ENCODE measurements at places on chromosomes 6 and 20. TPM values are rescaled to one million over a fixed set of nuclear protein-coding genes. Genes with fewer than 3 reads are reported as not detected.
A peak's percentile ranks its signal among the peaks of the same experiment; 100 is the strongest.

GRCh38 chr6:161095916-161096315 is 104.3 kb downstream of the MAP3K4 start:
- DNase-seq = no peak

DNA sequence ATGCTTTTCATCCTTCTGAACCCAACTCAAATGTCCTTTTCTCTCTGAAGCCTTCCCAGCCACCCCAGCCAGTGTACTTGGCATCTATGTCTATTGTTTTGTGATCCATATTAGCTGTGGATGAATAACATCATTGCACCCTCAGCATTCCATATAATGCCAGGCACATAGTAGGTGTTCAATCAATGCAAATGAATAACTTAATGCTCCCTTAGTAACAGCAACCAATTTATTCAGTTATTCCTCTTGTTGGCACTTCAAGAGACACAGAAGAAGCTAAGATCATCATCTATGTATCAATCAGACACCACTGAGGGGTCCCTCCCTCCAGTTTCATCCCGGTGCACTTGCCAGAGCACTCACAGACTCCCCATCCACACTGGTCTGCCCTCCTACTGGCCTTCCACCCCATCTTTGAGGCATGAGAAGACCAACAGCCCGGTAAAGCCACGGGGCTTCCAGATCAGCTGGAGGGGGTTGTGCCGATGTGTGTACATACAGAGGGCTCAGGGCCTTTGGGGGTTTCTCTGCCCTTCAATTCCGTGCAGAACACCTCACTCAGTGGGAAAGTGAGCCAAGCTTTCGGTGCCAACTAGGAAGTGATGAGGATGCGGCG is 2.4 kb upstream of the TAF8 start:
- DNase-seq = no peak

DNA sequence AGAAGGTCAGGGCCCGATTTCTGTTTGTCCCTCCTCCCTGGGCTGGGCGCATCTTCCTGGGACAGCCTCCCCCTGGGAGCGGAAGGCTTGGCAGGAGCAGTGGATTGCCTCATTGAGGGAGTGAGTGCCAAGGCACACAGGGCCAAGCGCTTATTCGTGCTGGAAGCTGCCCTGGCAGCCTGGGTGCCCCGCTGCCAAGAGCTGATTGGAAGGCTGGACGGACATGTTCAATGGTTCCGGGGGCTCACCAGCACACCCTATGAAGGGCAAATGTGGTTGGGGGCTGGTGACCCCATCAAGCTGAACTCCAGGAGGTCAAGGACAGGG is 10.3 kb upstream of the ZNF831 start:
- DNase-seq = no peak

DNA sequence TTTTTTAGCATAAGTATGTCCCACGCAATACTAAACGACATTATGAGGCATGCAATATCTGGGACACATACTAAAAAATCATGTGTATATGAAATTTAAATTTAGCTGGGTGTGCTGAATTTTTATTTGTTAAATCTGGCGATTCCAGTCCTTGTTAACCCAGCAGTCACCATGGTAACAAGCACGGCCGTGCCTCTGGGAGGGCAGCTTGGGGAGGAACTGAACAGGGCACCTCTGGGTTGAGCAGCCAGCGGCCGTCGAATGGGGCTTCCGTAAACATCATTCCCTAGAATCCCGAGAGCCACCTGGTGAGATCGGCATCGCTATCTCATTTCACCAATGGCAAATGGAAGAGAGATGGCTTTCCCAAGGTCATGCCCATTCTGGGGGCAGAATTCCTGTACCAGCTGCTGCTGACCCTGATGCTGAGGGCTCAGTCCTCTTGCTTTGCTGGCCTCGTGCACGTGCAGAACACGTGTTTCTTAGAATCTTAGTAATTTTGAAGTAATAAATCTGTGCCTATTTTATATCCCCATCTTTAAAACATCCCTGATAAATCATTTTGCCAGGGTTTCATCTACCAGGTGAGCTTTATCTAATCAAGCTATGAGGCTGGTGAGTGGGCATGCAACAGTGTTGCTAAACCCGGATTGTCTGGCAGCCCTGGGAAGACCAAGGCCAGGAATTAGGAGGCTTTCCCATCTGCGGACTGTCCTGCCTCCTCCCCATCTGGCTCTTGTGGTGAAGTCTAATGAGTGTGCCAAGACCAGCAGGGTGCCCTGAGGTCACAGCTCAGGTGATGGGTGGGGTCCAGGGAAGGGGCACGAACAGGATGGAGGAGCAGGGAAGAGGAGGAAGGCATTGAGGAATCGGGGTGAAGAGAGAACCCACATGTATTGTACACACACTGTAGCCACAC is 85.1 kb downstream of the AGPAT4 start:
- DNase-seq = no peak

SSTR4 gene
- not detected for total RNA-seq

STX11 gene
- total RNA-seq = 15.5 TPM

GRCh38 chr6:163165922-163166321 is 248.6 kb upstream of the QKI start:
- DNase-seq = no peak

DNA sequence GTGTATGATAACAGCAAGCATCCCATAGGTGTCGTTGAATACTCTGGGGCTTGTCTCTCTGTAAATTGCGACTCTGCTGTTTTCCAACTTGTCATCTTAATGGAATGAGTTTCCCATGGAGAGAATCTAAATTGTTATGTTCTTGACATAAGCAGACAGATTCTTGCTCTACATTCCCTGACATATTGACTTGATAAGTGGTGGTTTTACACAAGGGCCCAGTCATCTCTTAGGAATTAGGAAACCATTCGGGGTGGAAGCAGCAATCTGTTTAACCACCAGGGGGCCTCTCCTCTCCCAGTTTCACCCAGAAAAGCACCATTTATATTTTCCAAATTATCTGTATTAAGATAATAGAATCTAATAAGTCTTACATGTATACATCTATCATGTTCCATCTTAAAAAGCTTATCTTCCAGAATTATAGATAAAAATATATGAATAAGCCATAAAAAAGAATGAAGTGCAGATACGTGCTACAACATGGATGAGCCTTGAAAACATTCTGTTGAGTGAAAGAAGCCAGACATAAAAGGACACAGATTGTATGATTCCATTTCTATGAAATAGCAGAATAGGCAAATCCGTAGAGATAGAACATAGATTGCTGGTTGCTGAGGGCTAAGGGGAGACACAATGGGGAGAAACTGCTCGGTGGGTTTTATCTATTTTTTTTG is 23.1 kb upstream of the MROH8 start:
- peak; percentile 66 for DNase-seq

MOCS1 gene
- 0.69 TPM for total RNA-seq

PSORS1C2 gene
- not detected for total RNA-seq

CNKSR3 gene
- total RNA-seq = not detected

- DNase-seq = no peak
Measured at GRCh38 chr20:35884541-35884865, 69.8 kb downstream of the SCAND1 start.

TMEM74B gene
- total RNA-seq = 1.9 TPM

OR2J3 gene
- total RNA-seq = not detected

DNA sequence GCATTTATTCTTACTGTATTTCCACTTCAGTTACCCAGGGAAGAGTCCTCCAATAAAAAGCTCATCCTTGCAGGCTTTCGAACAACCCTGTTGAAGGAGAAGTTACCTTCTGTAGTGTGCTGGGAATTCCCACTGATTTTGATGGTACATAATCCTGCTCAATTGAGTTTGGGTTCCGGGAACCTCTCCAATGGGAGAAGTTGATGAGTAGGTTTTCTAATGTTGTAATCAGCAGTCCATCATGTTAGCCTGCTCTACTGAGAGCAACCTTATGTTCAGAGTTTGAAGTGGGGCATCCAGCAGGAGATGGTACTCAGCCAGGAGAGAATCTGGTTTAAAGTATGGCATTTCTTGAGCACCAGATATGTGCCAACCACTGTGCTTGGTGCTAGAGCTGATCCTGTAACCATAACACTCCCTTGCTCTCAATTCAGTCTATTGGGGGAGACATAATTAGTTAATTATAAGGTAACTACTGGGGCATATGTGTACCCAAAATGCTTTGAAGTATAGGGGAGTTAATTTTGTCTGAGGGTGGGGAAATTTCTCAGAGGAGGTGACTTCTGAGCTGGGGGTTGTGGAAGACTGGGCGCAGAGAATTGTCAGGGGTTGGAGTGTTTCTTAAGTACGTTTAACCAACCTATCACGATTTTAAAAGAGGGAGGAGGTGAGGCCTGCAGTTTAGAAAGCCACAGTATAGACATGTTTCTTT is 2.1 kb downstream of the TOP1 start:
- no peak for DNase-seq

DNA sequence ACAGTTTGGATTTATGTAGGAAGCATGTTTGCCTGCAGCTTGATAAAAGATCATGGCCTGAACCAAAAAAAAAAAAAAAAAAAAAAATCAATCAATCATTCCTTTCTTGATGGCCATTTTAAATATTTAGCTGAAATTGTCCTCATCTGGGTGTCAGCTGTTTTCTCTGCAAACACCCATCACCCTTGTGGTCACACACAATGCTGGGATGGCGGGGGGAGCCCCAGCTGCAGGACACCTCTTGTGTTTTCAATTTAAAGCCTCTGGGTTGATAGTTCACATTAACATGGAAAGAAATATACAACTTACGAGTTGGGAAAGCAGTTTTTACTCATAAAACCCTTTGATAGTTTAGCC is 160.4 kb downstream of the ZFP64 start:
- DNase-seq = no peak

GRCh38 chr6:145373826-145374225 is 361.5 kb downstream of the EPM2A start:
- no peak for DNase-seq

- DNase-seq = no peak
Measured at GRCh38 chr6:11214084-11214833, 18.2 kb downstream of the NEDD9 start.

Data from activated CD4-positive, alpha-beta T cell treated with anti-CD3 and anti-CD28 coated beads, Interleukin-2, amount 10 ng/mL, durations not matched to agents 24 days and 14 days (primary cell).